ENCODE measurements at places on chromosomes 1 and 21.

GRCh38 chr1:11301601-11302000 is 28.6 kb downstream of the UBIAD1 start:
- no peak for DNase-seq

DNA sequence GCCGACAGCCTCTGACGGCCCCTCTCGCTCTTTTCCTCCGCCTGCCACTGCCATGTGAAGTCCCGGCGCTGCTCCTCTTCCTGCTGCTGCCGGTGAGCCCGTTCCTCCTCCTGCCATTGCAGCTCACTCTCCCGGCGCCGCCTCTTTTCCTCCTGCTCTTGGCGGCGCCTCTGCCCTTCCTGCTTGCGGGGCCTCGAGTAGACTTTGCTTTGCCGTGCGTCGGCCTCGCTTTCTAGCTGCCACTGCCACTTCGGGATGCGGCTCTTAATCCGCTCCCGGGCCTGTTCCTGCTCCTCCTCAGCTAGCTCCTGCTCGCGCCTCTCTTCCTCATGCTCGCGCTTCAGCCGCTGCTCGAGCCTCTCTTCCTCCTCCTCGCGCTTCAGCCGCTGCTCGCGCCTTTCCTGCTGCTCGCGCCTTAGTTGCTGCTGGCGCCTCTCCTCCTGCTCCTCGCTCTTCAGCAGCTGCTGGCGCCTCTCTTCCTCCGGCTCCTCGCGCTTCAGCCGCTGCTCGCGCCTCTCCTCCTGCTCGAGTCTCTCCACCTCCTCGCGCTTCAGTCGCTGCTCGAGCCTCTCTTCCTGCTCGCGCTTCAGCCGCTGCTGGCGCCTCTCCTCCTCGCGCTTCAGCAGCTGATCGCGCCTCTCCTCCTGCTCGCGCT is 4.3 kb downstream of the TCHH start:
- DNase-seq, result no peak

- no peak for DNase-seq
These were observed 9.4 kb upstream of the VN1R5 start for GRCh38 chr1:247246325-247247115.

GRCh38 chr1:67978890-67979516 is 71.4 kb downstream of the DIRAS3 start:
- DNase-seq, result no peak

GRCh38 chr1:228727681-228728171 is 7.6 kb upstream of the RHOU start:
- DNase-seq, result no peak

- DNase-seq, result peak; percentile 79
These were observed at the start of gene F5 for GRCh38 chr1:169586395-169587255. Gene F5, minus strand, starts transcription at chr1:169586481. Its CDS starts 95 bp downstream, at chr1:169586386.

DNA sequence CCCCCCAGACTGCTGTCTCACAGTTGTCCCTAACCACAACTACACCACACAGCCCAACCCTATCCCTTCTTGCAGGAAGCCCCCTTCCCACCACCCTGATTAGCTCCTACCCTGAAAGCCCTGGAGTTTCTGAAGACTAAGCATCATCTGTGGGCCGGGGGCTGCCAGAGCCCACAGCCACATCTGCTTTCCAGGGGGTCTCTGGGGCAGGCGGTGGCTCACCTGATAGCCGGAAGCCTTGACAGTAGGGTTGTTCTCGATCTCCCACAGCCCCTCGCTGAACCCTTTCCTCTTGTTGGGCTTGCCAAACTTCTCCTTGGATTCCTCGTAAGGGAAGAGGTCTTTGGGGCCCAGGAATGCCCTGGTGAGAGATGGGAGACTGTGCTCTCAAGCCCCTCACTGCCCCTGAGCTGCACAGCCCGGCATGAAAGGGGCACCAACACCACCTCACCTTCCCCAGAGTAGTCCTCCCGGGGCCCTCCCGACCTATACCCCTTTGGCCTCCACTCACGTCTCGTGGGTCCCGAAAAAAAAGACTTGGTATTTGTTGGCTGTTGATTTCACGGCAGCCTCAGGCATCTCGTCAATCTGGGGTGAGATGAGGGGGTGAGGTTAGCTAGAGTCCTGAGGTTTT is 4.0 kb upstream of the MRPL24 start:
- no peak for DNase-seq

DNA sequence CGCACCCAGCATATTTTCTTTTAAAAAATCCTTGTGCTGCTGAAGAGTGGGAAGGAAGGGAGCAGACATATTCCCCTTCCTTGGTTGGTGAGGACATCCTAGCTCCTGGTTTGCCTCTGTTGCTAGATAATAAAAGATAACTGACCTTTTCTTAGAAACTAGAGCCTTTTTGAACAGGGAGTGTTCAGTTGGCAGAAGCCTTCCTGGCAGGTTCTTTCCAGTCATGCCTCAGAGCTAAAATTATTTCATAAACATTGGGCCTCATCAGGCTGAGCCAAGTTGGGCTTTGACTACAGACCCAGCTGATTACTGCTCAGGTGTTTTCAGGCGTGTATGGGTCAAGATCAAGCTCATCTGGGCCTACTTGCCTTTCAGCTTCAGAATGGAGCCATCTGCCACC is 22.7 kb upstream of the SH3BGRL3 start:
- DNase-seq, result no peak

DNA sequence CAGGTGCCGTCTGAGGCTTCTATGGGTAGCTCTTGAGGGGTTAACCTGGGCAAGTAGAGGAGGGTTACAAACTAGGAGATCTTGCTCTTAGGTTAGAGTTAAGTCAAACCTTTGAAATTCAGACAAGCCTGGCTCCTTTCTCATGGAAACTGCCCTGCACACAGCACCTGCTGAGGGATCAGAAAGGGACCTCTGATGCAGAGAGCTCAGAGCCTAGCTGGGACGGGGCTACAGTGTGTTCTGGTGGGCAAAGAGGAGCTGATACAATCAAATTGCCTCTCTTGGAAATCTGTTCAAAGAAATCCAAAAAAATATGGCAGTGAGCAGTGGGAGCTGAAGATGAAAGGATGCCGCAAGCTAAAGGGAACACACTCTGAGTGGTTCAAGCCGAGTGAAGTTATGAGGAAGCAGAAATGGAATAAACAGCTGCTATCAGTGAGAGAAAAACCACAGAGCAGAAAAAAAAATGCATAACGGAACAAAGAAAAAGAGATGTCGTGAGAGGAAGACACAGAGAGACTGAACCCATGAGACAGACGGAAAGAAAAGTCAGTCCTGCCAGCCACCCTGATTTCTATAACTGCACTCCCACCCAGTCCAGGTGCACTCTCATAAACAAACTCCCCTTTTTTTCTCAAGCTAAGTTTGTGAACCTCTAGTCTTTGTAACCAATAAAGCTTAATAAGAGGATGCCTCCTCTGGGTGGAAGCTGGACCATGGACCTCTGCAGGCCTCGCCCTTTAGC is 26.6 kb downstream of the PAFAH2 start:
- peak; percentile 19 for DNase-seq

GRCh38 chr1:222288053-222288452 is 259.9 kb downstream of the HHIPL2 start:
- no peak for DNase-seq

DNA sequence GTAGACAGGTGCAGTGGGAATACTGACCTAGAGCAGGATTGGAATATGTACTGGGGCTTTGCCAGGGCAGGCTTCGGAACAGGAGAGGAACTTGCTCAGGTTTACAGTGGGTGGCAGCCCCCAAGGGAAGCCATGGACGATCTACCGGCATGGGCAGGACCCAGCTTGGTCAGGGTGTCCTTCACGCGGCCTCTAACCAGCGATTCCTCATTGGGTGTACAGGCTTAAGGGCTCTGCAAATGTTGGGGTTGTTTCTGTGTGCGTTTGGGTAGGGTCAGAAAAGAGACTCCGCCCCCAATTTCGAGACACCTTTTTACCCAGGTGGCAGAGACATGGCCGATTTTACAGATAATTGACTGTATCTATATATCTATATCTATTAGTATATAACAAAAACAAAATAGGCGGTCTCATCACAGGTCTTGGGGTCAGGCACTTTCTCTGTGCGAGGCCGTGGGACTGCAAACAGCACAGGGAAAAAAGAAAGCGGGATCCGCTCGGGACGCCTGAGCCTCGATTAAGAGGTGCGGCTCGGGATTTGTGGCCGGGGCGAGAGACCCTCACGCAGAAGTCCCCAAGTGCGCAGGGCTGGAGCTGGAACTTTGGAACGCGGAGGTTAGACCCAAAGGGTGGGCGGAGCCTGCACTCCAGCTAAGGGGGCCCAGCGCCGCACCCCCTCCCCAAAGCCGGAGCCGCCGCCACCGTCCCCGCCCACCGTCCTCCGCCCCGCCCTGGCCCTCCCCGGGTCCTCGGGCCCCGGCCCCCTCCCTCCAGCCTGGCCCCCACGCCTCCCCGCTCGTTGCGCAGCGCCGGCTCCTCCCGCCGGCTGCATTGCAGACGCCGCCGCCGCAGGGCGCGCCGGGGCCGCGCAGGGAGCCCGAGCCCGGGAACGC is 67.5 kb upstream of the VAMP3 start:
- DNase-seq, result peak; percentile 7

- no peak for DNase-seq
These were observed 392.4 kb downstream of the RPS6KC1 start for GRCh38 chr1:213443415-213443814.

DNA sequence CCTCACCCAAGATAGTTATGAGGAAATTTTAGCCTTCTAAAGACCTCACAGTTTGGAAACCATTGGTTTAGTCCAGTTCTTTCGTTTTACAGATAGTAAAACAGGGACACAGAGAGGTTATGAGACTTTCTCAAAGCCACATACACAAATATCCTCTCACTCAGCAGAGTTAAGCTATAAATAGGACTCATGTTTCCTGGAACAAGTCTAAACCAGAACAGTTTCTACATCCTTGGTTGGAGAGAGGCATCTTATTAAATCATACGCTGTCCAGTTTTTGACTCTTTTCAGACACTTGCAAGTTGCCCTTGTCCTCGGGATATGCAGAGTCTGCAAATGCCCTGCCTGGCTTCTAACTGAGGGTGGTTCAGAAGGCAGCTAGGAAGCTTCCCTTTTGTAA is 462.1 kb upstream of the DEPDC1 start:
- no peak for DNase-seq

GRCh38 chr1:17328855-17329254 is 20.9 kb downstream of the PADI4 start:
- DNase-seq, result no peak

- no peak for DNase-seq
These were observed 173.4 kb downstream of the TOMM20 start for GRCh38 chr1:234955107-234955731.

DNA sequence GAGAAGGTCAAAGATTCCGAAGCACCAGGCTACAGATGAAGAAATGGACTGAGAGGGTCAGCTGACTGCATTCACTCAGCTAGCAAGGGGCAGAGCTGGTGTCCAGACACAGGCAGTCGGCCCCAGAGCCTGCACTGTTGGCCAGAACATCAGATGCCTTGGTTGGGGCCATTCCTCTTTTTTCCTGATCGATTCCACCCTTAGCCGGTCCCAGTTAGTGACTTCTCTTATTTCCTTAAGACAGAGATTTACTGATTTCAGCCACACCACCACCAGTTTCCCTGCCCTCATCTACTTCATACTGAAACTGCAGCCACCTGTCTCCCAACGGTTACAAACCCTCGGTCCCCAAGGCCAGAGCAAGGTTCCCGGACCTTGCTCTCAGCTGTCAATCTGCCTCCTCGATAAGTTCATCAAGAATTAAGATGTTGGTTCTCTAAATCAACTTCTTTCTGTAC is 11.5 kb downstream of the CD58 start:
- DNase-seq, result no peak

DNA sequence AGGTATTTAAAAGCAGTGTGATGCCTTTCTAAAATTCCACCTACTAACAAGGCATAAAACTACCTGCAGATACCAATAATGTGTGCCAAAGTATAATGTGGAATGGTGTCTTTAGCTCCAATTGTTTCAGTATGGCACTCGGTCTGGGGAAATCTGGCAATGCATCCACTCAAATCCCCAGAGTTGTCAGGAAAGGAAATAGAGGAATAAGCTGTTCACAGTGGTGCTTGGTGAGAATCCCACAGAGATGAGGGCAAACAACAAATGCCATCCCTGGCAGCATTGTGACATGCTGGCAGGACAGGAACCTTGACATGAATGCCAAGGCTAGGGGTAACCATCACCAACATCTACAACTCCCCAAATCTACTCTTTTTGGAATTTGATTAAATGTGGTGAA is 240.7 kb downstream of the BARHL2 start:
- no peak for DNase-seq

DNA sequence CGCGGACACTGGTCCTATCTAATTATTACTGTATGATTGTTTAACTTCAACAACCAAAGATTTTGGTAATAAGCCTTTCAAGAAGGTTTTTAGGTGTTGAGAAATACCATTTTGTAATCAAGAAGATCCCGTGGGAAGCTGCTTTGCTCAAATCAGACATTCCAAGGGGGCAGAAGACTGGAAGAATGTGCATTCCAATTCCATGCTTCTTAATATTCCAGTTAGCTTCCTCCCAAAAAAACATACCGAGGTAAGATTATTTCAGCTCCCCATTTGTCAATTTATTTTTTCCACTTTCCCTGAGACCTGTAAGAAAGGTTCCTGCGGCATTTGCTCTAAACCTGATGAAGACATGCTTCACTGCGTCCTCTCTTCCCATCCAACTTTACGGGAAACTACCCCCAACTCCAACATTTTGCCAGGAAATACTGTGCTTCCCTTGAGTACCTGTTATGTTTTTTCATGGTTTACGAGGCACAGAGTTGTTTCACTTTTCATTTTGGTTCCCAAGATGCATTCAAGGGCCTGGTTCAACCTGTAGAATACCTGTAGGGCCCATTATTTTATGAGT is 4.1 kb downstream of the CNN3 start:
- no peak for DNase-seq

DNA sequence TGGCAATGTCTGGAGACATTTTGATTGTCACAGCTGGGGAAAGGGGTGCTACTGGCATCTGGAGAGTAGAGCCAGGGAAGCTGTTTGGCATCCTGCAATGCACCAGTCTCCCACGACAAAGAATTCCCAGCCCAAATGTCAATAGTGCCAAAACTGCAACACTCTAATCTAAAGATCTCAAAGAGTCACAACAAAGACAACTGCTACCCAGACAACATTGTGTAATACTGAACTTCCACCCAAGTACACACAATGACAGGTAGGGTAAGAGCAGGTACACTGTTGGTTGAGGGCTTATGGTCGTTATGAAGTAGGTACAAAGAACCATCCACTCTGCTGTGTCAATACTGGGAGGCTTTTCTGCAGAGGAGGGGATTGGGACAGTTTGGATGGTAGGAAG is 8.2 kb upstream of the TMEM51 start:
- no peak for DNase-seq

- no peak for DNase-seq
These were observed 213.7 kb downstream of the PBX1 start for GRCh38 chr1:164772635-164773034.

- DNase-seq, result no peak
These were observed 12.7 kb upstream of the B3GALNT2 start for GRCh38 chr1:235516862-235517446.

DNA sequence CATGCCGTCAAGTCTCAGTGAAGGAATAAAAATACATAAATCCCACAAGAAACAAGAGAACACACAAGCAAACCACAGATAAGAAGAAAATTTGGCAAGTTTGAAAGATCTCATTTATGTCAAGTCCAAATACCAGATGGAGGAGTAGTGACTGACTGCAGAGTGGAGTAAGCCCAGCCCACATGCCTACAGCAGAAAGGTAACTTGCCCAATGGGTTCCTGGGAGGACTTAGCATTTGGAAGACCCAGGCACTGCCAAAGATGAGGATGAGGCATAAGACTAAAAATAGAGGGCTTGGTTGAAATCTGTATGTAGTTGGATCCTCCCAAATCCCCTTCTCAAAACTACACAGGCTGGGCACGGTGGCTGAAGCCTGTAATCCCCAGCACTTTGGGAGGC is 70.8 kb downstream of the ZNF648 start:
- no peak for DNase-seq

GRCh38 chr21:25281134-25281533 is 326.1 kb downstream of the MRPL39 start:
- DNase-seq, result no peak

- no peak for DNase-seq
These were observed 86.4 kb upstream of the RUNX1 start for GRCh38 chr21:35135481-35135880.

Measured in stimulated activated CD4-positive, alpha-beta T cell treated with anti-CD3 and anti-CD28 coated beads, Interleukin-2, amount 100 ng/mL, for 4 hours (primary cell).